ENCODE measurements at places on chromosomes 16 and 17.

GRCh38 chr17:16187642-16188041 is 27.7 kb downstream of the NCOR1 start:
- DNase-seq = no peak

- DNase-seq = no peak
Measured at GRCh38 chr17:48752399-48753288, 24.1 kb upstream of the HOXB13 start.

- DNase-seq = no peak
Measured at GRCh38 chr16:24288516-24288915, 32.4 kb downstream of the CACNG3 start.

GRCh38 chr16:55046513-55046912 is 115.8 kb downstream of the IRX5 start:
- DNase-seq = no peak

DNA sequence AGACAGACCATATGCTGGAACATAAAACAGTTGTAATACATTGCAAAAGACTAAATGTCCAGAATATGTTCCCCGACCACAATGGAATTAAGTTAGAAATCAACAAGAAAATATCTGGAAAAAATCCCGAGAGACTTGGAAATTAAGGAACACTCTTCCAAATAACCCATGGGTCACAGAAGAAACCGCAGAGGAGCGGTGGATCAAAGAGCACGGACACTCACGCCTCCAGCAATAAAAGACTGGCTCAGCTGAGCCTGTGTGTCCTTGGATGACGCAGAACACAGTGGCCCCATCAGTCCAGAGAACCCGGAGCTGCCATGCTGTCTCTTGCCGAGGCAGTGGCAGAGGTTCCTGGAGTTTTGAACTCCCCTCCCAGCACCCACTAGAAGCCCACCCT is 30.9 kb upstream of the FOXF1 start:
- DNase-seq = no peak

DNA sequence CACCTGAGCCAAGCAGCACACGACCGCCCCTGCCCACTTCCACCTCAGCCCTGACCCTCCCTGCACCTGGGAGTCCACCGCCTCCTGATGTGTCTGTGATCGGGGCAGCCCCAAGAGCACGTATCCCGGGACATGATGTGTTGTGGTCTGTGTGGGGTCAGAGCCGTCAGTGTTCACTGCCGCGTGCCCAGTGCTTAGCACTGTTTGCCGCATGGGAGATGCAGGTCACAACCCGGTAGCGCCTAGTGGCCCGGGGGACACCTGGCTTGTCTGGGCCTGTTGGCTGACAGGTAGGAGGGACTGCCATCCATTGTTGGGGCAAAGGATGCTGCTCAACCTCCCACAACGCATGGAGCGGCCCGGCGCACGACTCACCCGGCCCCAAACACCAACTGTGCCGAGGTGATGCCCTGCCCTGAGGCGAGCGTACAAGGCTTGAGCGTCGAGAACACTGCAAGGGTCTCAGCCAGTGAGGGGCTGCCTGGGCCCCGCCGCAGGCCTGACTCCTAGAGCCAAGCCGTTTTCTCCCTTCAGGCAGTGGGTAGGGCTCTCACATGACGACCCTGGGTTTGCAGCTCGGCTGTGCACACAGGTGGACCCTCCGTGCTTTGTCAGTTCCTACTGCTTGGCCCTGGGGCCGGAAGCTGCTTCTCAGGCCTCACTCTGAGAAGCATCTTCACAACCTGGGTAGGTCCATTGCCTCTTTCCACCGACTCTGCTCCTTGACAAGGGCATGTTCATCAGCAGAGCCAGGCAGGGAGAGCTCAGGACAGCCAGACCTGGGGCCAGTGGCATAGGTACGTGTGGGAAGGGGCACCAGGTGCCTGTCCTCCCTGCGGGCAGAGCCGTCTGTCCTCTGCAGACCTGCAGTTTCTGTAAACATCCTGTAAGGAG is 5.9 kb upstream of the C16orf95 start:
- no peak for DNase-seq
